ENCODE measurements at places on chromosomes 3 and 15.

- DNase-seq, result no peak
These were observed 11.1 kb downstream of the RAP2B start for GRCh38 chr3:153172796-153173757.

DNA sequence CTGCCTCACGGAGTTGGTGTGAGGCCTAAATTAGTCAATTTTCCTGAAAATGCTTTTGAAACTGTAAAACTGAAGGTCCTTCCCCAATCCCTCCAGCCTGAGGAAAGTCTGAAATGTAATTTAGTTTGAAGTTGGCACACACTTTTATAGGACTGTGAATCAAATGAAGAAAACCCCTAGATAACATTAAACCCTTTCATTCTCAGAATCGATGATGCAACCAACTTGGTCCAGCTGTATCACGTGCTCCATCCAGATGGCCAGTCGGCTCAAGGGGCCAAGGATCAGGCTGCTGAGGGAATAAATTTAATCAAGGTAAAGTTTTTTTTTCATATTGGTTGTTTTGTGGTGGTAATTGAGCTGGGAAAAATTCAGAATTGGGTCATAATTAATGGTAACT, 11.7 kb downstream of the MRPS22 start:
- DNase-seq, result no peak

DNA sequence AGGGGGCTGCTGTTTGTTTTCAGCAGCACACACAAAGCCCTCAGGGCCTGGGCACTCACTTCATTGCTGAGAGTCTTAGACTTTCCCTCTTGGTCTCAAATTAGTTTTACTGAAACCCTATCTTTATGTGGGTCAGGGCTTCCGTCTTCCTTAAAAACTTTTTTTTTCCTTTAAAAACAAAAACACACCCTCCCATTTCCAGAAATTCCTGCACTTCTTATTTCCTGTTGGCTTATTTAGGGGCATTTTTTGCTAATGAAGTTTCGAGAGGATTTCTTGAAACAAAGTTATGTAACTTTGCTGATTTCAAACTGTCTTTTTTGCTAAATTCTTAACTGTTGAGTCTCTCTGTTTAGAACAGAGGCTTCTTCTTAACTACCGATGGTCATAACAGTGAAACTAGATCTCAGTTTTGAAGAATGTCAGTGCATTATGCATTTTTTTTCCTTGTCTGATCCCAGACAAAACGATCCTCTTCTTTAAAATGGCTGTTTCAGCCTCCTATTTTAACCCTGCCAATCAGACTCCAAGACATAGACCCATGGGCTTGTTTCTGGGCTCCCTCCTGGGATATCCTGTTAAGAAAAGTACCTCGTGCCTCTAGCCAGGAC, 23.3 kb downstream of the ANAPC13 start:
- no peak for DNase-seq

DNA sequence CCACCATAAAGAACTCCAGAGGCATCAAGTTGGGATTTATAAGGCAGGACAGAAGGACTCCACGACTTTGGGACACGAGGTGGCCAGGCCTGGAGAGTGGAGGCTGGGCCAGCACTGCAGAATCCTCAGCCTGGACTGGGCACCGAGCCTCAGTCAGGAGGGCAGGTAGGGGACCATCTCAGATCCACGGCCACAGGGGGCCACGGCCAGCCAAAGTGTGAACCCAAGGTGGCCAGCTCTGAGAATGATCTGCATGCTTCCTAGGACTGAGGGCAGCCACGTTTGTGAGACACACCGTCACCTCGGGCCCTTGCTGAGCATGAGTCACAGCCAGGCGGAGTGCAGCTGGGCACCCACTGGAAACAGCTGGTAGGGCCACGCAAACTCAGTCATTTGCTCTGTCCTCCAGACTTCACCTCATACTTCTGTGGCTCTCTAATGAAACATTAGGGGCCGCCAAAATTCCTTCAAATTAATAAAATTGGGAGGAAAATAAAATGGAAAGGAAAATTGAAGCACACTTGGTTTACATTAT, 65.8 kb downstream of the CTNNB1 start:
- DNase-seq, result no peak

- no peak for DNase-seq
These were observed 148.6 kb upstream of the CDIN1 start for GRCh38 chr15:36430726-36431265.

DNA sequence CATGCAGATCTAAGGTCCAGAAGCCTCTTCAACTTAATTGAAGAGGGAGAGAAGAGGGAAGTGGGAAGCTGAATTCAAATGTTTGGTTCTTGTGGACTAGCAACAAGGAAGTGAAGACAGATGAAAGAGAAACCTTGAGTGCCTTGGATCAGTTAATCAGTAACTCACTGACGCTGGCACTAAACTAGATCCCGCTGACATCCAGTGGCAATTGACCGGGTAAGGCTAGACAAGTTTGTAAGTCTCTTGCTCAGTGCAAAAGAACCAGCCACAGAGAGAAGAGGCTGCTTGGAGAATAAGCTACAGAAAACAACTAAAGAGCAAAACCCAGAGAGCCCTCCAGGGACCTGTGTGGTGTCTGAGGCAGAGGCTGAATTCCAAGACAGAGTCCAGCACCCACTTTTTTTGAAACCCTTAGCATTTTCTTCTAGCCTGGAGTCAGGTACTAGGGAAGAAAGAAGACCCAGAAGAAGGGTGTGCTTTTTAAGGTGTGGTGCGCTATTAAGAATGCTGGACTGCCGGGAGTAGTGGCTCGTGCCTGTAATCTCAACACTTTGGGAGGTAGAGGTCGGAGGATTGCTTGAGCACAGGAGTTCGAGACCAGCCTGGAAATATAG, 6.9 kb downstream of the PLCH1 start:
- no peak for DNase-seq

GRCh38 chr15:57519806-57520205, 71.9 kb upstream of the MYZAP start:
- DNase-seq, result no peak

DNA sequence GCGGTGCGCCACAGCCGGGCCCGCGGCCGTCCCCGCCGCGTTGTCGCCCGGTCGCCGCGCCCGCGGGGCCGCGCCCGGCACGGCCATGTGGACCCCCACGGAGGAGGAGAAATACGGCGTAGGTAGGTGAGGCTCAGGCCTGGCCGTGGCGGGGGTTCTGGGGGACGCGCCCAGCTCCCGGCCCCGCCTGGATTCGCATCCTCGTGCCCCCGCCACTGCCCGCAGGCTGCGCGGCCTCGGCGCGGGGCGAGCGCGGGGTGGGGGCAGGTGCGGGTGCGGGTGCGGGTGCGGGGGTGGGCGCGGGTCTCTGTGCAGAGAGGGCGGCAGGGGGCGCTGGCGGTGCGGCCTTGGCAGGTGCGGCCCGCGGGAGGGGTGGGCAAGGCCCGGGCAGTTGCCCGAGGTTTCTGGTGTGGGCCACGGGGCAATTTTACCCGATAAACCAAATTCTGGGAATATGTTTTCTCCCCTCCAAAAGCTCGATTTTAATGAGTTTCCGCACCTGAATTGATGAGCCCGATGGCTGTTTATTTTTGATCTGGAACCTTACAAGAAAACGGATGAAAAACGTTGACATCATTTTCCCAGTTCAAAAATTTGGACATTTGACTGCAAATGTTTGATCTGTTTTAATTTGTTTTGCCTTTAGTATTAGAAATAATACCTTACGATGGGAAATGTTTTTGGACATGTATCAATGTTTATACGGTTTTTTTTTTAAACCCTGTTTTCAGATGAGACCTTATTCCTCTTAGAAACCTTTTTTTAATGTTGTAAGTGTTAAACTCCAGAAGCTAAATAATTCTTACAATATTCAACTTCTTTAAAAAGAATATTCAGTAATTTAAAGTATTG, 678 bp downstream of the DOCK3 start:
- DNase-seq, result peak; percentile 17

DNA sequence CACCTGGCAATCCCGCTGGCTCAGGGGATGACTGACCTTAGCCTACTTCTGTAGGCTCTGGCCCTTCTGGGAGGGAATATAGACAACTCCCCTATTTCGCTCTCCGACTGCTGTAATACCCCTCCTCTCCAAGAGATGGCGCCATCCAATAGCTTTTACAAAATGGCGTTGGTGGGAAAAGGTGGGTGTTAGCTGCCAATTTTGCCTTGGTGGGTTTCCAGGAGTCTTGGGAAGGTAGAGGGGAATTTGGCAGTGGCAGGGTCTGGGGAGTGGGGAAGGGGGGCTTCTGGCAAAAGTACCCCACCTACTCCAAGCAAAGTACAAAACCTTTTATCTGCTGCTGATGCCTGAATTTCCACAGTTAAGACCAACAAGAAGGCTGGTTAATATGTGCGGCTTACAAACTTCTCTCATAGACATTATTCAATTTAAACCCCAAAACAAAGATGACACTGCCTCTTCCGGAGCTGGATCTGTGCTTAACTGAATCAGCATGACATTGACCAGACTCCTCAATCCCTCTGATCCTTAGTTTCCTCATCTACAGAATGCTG, 62.1 kb downstream of the RASGRF1 start:
- peak; percentile 21 for DNase-seq

- no peak for DNase-seq
These were observed 7.4 kb upstream of the ANPEP start for GRCh38 chr15:89822026-89822425.

DNA sequence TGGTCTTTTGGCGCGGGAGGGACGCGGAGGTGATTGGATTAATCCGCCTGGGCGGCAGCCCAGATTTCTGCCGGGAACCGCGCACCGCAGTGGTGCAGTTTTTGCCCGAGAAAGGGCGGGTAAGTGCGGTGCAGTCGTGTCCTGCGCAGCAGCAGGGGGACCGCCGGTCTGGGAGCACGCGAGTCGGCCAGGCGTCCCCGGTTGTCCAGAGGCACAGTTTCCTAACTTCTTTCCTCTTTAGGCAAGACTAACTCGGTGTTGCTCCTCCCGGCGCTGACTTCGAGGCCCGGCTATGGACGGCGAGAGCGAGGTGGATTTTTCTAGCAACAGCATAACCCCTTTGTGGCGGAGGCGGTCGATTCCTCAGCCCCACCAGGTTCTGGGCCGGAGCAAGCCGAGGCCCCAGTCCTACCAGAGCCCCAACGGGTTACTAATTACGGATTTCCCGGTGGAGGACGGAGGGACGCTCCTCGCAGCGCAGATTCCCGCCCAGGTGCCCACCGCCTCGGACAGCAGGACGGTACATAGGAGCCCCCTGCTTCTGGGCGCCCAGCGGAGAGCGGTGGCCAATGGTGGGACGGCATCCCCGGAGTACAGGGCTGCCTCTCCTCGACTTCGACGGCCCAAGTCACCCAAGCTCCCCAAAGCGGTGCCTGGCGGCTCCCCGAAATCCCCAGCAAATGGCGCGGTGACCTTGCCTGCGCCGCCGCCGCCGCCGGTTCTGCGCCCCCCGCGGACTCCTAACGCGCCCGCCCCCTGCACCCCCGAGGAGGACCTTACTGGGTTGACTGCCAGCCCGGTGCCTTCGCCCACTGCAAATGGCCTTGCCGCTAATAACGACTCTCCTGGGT, 736 bp downstream of the ARHGEF26 start:
- DNase-seq, result no peak

DNA sequence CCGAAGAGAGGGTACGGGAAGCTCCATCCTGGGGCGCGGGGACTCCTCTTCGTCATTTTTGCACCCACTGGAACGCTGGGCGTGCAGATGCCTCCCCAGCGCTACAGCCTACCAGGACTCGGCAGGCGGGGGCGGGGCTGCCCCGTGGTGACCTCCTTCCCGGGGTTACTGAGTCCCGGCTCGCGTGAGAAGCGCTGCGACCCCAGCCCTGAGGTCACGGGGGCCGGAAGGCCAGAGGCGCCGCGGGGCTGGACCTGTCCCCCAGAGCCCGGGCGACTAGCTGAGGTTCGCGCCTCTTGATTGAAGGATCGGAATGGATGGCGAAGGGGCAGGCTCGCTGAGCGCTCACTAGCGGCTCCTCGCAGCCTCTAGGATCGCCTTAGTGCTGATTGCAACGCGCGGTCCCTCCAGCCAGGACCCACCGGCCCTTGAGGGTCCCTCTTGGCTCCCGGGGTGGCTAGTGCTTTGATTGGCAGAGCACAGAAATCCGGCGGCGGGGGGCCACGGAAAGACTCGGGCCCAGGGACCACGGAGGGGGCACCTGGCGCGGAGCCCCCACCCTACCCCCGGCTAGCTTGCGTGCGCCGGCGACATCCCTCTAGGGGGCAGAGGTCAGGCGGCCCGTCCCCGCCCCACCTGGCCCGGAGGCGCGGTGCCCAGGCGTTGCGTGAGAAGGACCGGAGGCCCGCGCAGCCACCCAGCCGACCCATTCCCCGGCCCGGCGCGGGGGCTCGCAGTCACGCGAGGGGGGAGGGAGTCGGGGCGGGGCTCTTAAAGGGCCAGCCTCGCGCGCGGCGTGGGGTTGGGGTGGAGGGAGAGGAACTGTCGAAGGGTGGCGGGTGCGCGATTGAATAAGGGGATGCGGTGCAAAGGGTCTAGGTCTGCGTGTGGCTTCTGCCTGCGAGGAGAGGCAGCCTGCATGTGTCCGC, 781 bp upstream of the CYP1A1 start:
- DNase-seq, result no peak

- DNase-seq, result no peak
These were observed 17.2 kb downstream of the CCDC80 start for GRCh38 chr3:112623717-112624116.

DNA sequence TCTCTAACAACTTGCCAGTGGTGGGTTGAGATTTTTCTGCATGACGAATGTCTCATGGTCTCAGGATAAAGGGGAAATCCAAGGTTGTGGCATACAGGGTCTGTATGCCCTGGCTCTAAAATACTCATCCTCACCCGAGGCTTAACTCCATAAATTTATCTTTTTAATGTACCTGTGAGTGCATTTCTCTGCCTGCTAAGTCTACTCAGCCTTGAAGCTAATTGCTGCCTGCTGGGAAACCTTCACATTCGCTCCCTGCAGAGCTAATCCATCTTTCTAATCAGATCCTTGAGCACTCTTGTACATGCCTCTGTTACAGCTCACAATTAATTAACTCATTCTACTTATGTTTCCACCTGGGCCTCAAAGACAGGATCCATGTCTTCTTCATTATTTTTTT, 93.8 kb downstream of the CMSS1 start:
- no peak for DNase-seq

GRCh38 chr3:178275311-178275710, 260.9 kb upstream of the KCNMB2 start:
- no peak for DNase-seq

GRCh38 chr3:53766706-53767105, 79.5 kb downstream of the CHDH start:
- DNase-seq, result no peak

- no peak for DNase-seq
These were observed 56.4 kb downstream of the ZNF621 start for GRCh38 chr3:40581166-40581565.

GRCh38 chr3:160226026-160226907, 1.0 kb downstream of the C3orf80 start:
- DNase-seq, result no peak

- DNase-seq, result no peak
These were observed 89.5 kb downstream of the GADL1 start for GRCh38 chr3:30804984-30805383.
